ENCODE measurements at places on chromosomes 13 and 19. TPM values are rescaled to one million over a fixed set of nuclear protein-coding genes. Genes with fewer than 3 reads are reported as not detected.

- DNase-seq = no peak
Measured at GRCh38 chr13:110815471-110816204, 99.2 kb downstream of the ANKRD10 start.

Gene PRDX2
- polyA plus RNA-seq = 295 TPM

GRCh38 chr13:41864658-41865057 lies 96.3 kb downstream of the VWA8 start:
- no peak for DNase-seq

Gene GGN
- polyA plus RNA-seq = 0.92 TPM

Gene MEX3D
- 30.0 TPM for polyA plus RNA-seq

Gene C19orf47
- 16.1 TPM for polyA plus RNA-seq

Gene C19orf44
- polyA plus RNA-seq = 15.8 TPM

Gene MEF2B
- 3.3 TPM for polyA plus RNA-seq

DNA sequence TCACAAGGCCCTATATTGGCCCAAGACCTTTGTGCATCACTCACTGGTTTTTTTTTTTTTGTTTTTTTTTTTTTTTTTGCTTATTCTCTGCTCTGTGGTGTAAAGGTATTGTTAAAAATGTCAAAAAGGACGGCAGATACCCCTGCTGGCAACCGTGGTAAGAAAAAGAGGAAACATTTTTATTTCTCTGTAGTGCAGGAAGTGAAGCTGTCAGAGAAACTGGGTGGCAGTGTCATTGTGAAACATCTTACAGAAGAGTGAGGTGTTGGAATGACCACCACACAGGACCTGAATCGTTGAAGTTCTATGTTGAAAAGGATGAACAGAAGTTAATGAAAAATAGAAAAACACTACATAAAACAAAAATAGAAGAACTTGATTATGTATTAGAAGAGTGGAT lies 346.4 kb downstream of the FGF9 start:
- no peak for DNase-seq
